Stimulated activated CD4-positive, alpha-beta T cell treated with anti-CD3 and anti-CD28 coated beads, Interleukin-15, amount 100 ng/mL, for 48 hours (primary cell): ENCODE measurements at places on chromosomes 4 and X.

DNA sequence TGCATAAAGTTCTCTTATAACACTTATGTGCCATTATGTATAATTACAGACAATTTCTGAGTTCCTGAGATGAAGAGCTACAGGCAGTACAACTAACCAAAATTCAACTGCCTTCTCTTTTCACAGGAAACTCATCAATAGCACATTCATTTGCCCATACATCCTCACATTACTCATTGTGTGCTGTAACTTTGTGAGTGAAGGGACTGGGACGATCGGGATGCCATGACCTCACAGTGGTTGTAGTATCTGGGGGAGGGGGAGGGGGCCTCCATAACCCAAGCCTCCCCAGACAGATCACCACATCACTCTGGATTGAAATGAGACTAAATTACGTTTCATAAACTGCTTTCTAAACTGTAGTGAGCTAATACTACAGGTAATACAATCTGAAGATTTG is 60.7 kb downstream of the ABCG2 start:
- DNase-seq: no peak

DNA sequence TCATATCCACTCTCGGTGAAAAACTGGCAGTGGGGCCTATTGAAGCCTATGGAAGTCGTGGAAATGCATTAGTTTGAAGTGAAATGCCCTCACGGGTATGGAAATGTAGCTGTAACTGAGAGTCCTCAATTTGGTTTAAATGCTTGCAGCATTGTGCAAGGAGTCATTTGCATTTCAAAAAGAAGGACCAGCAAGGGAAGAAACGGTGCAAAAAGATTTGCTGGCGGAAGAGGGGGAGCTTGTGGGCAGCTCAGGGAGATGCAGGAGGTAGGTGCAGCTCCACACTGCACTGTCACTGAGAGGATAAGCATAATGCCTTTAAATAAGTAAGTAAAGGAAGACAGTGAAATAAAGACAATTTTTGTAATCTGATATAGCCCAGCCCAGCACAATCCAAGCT is 400.4 kb upstream of the DIPK2B start:
- DNase-seq: no peak

DNA sequence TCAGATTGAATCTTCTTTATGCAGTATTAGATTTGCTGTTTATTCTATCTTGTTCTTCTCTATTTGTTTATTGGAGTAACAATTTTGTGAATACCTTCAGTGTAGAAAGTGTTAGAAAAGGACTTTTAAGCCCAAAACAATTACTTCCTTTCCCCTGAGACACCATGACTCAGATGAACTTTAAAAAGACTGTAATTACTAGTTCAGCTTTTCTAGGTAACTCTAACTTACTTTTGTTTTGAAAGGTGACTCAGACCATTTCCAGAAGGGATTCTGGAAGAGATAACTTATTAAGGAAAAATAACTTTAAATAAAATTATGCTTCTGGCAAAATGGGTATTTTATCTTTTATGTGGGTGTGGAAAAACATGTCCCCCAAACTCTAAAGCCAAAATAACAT is 561.5 kb upstream of the PCDH10 start:
- no peak for DNase-seq

- DNase-seq: no peak
Observed at GRCh38 chr4:90126805-90127204, 389 bp upstream of the CCSER1 start.

GRCh38 chr4:42608551-42608950 is 48.4 kb downstream of the ATP8A1 start:
- no peak for DNase-seq

GRCh38 chrX:136708348-136708747 is 60.4 kb downstream of the CD40LG start:
- DNase-seq: no peak

DNA sequence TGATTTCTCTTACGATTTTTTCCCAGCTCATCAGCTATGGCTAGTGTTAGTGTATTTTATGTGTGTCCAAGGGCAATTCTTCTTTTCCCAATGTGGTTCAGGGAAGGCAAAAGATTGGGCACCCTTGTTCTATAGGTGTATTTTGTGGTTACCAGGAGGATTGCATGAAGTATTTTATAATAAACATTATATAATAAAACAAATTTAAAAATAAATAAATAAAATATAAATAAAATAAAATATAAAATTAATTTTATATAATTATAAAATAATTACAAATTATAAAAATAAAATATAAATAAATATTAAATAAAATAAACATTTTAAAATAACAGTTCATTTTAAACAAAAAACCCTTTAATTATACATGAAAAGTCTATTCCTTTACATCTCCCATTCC is 35.6 kb upstream of the UGT2B10 start:
- no peak for DNase-seq

- no peak for DNase-seq
Observed at GRCh38 chrX:24987731-24988130, 28.0 kb downstream of the ARX start.

DNA sequence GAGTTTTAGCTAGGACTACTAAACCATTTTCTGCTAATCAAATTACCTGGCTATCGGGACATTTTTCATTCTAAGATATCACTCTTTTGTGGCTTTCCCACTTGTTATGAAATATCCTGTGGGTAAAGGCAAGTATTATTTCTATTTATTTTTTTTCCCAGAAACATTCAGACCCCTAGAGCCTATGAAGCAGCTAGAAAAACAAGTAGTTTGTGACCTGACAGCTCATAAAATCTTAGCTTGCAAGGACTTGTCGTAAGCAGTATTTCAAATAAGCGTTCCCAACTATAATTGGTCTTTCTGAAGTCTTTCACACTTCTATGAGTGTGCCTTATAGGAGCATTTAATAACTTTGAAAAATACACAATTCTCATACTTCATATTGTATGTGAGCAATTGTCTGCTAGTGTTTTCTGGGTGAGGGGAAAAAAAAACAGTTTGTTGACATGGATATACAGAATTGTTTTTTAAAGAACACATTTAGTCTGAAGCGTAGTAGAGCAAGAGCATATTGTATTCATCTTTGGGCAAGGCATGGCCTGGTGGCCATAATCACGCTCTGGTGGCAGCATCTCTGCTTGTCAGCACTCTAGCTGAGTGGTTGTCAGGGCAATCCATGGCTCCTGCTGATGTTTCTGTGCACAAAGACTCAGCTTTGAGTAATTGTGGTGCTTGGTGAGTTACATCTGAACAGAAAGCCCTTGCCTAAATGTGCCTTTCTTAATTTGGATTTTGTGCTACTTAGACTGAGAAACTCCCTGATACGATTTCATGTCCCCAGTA is 2.6 kb downstream of the MCUB start:
- no peak for DNase-seq

GRCh38 chr4:53535567-53535966 is 55.7 kb downstream of the LNX1 start:
- DNase-seq: no peak

DNA sequence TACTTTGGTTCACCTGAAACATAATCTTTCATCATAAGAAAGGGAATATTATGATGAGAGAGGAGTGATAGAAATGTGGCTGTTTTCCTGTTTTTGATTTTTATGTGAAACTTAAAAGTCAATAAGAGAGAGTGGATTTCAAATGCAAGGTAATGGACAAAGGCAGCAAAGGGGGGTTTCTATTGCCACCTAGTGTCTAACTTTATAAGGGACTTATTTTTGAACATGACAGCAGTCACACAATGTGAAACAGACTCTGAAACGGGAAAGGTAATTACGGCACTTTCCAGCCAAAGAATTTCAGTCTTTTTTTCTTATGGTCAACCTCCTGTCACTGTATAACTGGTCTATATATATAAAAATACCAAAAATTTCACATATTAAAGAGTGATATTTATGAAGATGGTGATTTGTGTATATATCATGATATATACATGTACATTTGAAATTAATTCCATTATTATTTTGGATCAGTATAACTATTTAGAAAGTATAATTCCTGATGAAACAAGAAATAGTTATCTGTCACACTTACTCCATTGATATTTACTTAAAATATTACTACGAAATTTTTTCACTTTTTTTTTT is 127.1 kb downstream of the FBXO8 start:
- DNase-seq: no peak

- DNase-seq: no peak
Observed at GRCh38 chr4:14338585-14339265, 663.6 kb upstream of the CPEB2 start.

DNA sequence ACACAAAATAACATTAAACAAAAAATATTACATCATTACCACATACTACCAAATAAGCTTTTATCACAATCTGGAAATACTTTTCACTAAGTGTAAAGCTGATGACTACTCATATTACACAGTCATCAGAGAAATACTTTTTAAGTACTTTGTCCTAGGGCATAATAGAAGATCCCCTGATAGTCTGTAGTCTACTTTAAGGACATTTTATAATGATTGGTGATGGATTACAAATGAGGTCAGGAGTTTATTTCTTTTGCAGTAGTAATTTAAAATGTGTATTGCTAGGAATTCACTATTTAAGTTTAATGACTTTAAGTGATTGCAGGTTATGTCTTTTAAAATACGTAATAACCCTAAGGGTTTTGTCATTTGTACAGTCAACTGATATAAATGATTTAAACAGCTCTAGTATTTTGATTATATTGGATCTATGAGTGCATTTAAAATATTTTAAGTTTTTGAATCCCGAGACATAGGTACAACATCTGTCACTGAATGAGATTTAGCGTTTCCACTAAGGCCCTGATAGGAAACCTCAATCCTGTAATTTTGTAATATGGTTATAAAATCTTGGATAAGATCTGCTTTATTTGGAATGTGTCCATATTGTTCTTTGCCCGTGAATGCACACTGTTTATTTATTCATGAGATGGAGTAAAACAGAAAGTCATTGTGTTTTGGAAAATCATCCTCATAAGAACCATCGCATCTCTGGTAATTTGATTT is 189.5 kb downstream of the ARAP2 start:
- no peak for DNase-seq

DNA sequence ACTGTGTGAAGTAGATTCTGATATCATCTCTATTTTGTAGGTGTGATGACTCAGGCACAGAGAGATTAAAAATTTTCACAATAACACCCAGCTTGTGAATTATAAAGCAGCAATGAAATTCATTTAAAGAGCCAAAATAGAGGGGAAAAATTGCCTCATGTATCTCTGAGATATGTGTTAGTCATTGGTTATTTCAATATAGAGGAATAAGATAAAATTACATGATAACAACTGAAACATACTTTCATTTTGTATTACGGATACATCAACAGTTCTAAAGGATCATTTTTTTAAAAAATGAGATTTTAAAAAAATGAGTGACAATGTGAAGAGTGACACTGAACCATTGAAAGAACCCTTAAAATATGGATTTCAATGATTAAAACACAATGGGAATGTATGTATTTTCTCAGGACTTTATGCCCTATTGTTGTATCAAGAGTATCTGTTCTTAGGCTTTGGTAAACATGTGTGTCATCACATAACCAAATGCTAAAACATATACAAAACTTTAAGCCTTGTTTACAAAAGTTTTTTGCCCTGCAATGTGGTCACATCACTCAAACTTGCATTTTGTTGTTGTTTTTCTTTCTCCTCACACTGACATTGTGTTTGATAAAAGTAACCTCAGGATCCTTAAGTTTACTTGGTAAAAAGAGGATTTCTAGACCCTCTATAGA is 221.3 kb downstream of the ANTXR2 start:
- DNase-seq: no peak

DNA sequence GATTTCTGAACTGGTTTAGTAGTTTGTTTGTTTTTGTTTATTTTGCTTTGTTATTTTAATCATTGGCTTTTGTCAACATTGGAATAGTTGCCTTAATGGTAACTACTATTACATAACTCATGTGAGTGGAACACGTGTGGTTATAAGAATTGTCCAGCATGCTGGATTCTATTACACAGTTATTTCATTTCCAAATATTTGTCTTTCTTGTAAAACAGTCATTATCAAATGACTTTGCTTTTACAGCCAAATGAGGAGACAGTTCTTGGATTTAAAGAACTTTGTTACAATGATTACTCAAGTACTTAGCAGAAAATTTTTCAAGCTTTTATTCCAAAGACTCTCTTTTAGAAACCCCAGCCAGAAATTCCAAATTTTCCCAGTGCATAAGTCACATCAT is 516.1 kb upstream of the MAGEB2 start:
- no peak for DNase-seq

DNA sequence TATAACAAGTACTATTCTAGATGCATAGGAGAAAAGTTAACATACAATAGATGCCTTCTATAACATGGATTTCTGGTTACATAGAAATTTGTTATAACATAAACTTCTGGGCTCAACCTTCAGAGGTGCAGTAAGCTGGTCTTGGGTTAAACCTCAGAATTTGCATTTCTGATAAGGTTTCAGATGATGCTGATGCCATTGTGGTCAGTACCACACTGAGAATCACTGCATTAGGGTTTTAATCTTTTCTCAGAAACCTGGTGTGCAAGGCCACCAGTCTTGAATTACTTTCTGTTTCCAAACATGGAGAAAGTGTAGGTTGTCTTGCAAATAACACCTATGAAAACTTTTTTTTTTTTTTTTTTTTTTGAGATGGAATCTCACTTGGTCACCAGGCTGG is 146.2 kb downstream of the SPOCK3 start:
- no peak for DNase-seq

DNA sequence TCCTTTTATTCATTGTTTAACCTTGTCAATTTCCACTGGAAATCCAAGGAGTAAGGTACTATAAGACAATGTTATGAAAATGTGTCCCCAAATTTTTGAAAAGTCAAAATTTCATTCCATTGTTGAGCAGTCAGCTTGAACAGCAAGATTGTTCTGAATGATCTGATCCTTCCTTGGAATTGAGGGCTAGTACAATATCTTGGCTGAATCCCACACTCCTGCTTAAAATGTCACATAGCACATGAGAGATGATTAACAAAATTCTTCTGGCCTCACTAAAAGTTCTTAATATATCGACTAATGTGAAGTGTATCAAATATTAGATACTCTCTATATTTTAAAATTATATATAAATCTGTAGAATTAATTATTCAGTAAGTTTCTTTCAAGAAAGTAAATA is 104.8 kb downstream of the ANK2 start:
- DNase-seq: no peak

DNA sequence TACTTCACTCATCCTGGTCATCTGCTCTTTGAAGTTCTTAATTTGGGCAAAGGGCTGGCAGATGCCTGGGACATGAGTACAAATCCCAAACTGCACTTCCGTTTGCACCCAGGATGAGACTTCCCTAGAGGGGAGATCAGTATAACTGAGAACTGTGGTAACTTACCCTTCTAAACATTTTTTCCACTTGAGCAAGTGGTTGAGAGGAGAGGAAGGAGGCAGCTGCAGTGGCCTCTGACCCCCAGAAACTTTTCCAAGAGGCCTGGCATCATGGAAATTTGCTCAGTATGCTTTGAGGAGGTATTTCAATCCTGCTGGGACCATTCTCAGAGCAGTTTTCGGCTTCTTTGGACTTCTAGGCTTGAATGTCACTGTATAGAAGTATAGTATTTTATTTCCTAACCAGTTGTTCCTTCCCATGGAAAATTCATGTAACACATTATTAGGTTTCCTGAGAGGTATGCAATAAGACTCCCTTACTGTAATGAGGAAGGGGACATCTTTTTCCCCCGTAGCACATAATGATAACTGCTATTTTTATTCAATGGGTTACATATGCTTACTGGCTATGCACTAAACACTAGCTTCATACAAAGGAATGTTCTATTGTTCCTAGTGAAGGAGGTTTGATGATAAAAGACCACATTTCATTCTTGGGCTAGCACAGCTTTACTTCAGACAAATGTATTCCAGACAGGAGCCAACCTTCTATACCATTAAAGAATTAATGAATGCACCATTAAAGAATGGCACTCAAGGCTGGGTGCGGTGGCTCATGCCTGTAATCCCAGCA is 129.3 kb downstream of the SHROOM3 start:
- no peak for DNase-seq

GRCh38 chrX:153643431-153644351 is 3.3 kb upstream of the DUSP9 start:
- DNase-seq: no peak
